ENCODE measurements at places on chromosomes 16 and 17. TPM values are rescaled to one million over a fixed set of nuclear protein-coding genes. Genes with fewer than 3 reads are reported as not detected.

DNA sequence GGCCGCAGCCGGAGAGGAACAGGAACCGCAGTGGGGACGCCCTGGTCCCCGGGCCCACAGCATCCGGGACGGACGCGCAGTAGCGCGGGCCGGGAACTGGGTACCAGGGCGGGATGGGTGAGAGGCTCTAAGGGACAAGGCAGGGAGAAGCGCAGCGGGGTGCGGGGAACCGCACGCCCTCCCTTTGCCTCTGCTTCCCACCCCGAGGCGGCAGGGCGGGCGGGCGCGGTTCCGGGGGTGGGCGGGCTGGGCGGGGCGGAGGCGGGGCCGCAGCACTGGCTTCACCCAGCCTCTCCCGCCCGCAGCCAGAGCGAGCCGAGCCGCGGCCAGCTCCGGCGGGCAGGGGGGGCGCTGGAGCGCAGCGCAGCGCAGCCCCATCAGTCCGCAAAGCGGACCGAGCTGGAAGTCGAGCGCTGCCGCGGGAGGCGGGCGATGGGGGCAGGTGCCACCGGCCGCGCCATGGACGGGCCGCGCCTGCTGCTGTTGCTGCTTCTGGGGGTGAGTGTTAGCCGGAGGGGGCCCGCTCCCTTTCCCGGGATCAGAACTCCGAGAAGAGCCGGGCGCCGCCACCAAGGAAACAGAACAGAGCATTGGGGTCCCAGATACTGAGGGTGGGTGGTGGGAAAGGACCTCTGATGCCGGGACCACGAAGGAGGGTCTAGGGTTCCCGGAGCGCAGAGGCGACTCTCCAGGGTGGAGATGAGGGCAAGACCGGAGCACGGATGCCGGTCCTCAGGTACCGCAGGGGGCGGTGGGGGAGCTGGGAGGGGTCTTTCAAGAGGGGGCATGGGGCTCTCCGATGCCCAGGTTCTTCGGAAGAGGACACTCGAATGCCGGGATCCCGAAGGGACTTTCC, at the start of gene NGFR:
TSS of gene NGFR (plus strand) at position 308 of the 856 bp plus-strand sequence. CDS start at position 433, 125 bp downstream.
- H3K27me3 ChIP-seq, result peaks cover 40% of the 10 kb centered on the region
- peaks cover 29% of the 10 kb centered on the region for H3K4me1 ChIP-seq
- no peak within 1 kb of the TSS for H3K27ac ChIP-seq
- no peaks in the 10 kb centered on the region for H3K36me3 ChIP-seq
- DNase-seq, result no peak
- no peak within 1 kb of the TSS for H3K4me3 ChIP-seq

GRCh38 chr16:19912455-19913339, 28.0 kb upstream of the GPRC5B start:
- peaks cover 1% of the 10 kb centered on the region for H3K4me1 ChIP-seq
- H3K27ac ChIP-seq, result no peak overlapping the region
- H3K36me3 ChIP-seq, result no peaks in the 10 kb centered on the region
- H3K27me3 ChIP-seq, result no peaks in the 10 kb centered on the region

DNA sequence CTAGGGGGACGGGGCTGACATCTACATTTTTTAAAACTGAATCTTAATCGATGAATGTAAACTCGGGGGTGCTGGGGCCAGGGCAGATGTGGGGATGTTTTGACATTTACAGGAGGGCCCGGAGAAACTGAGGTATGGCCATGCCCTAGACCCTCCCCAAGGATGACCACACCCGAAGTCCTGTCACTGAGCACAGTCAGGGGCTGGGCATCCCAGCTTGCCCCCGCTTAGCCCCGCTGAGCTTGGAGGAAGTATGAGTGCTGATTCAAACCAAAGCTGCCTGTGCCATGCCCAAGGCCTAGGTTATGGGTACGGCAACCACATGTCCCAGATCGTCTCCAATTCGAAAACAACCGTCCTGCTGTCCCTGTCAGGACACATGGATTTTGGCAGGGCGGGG, 21.4 kb downstream of the ADAM11 start:
- no peaks in the 10 kb centered on the region for H3K27me3 ChIP-seq
- no peak for DNase-seq
- no peak overlapping the region for H3K4me3 ChIP-seq
- H3K36me3 ChIP-seq, result no peaks in the 10 kb centered on the region
- no peak overlapping the region for H3K27ac ChIP-seq
- H3K4me1 ChIP-seq, result peaks cover 23% of the 10 kb centered on the region

DNA sequence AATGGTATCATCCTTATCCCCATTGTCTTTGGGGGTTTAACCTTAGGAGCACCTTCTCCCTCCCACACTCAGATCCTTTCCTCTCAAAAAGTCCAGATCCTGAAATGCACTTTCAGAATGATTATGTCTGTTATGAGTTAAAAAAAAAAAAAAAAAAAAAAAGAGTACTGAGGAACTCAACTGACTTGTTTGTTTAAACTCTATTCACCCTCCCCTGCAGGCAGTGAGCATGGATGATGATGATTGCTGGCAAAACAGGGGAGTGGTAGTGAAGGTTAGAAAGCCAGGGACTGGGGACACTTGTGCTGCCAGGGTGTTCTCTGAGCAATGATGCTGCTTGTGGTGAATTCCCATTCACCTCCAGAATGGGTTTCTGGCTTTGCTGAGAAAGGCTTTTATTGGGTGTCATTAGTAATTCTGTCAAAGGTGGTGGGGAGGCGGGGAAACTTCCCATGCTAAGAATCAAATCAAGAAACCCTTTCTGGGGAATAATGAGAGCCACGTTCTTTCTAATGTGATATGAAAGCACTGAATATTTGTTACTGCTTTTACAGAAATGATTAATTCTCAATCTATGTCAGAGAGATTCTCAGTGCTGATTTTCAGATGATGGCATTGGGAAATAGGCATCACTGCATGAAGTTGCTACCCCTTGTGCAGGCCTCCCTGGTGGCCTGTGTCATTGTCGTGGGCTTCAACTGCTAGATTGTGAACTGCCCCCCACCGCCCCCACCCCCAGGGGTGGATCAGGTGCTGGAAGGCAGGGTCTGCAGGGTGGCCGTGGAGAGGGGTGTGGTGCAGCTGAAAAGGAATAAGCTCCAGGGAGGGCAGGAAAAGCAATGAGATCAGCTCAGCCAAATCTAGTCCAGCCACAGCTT, 14.1 kb downstream of the CCL4 start:
- no peaks in the 10 kb centered on the region for H3K27me3 ChIP-seq
- H3K36me3 ChIP-seq, result no peaks in the 10 kb centered on the region
- no peak overlapping the region for H3K4me3 ChIP-seq

DNA sequence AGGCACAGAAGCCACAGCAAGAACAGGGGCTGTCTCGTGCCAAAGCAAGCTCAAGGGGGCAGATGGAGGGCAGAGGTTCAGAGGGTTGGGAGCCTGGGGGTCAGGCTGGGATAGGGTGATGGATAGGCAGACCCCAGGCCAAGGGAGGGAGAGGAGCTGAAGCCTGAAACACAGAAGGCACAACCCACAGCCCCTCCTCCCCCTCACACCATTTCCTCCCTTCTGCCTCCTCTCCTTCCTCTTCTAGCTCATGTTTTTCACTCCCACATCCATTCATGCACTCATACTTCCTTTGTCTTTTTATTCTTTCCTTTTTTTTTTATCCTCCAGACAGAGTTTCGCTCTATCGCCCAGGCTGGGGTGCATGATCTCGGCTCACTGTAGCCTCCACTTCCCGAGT, 61.1 kb downstream of the SOCS1 start:
- no peak overlapping the region for H3K4me3 ChIP-seq
- H3K27me3 ChIP-seq, result no peaks in the 10 kb centered on the region
- no peaks in the 10 kb centered on the region for H3K4me1 ChIP-seq

DNA sequence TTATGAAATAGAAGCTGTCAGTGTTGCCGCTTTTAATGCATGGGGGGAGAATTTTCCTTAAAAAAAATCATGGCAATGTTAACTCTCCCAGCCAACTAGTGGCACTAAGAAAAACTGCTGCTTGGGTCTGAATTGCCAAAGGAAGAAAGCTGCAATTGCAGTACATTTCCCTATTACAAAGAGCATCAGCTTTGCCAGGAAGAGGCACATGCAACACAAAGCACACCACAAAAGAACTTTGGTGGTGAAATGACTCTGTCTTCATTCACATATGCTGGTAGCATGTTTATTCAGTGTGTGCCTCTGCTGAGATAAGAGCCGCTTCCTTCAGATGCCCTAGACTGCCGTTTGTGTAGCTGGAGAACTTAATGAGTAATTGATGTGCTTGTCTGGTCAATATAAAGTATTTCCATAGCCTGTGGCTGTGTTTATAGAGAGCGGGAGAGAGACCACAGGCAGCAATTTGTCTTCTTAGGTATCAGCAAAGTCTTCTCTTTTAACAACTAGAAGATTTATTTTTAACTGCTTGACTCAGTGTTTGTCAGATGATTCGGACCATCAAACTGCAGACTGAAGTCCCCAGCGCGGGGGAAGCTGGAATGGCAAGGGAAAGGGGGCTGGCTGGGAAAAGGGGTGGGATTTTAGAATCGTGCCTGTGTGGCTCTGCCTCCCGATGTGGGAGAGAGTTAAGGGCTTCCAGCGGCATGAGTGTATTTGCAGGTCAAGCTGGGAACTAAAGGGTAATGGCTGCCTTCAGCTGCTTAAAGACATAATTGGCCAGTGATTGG, 115.1 kb downstream of the MRTFB start:
- peak; percentile 15 for DNase-seq
- H3K27ac ChIP-seq, result peak overlapping the region; percentile 34
- no peaks in the 10 kb centered on the region for H3K36me3 ChIP-seq
- no peaks in the 10 kb centered on the region for H3K27me3 ChIP-seq
- H3K4me1 ChIP-seq, result peaks cover 16% of the 10 kb centered on the region
- H3K4me3 ChIP-seq, result no peak overlapping the region

GRCh38 chr17:17204041-17204591, 2.0 kb downstream of the PLD6 start:
- no peaks in the 10 kb centered on the region for H3K27me3 ChIP-seq
- DNase-seq, result peak; percentile 74
- H3K4me1 ChIP-seq, result peaks cover 34% of the 10 kb centered on the region
- H3K4me3 ChIP-seq, result no peak overlapping the region
- no peaks in the 10 kb centered on the region for H3K36me3 ChIP-seq
- no peak overlapping the region for H3K27ac ChIP-seq

Gene HP
- 15.5 TPM for total RNA-seq
